ENCODE measurements at places on chromosomes 12 and 14.

DNA sequence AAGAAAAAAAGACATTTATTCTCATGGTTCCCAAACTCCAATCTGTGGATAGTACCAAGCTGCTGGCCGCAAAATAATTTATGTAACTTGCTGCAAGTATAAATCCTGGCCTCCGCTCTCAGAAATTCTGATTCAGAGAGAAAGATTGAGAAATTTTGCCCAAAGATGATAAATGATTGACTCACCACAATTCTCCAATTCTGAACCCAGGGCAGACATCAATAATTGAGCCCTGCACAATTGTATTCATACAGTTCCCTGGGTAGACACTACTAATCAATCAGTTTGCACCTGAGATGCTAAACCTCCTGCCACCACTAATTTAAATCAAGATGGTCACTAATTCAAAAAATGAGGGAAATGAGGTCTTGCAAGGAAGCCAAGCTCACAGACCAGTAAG is 38.2 kb downstream of the TRPV4 start:
- no peak for DNase-seq

DNA sequence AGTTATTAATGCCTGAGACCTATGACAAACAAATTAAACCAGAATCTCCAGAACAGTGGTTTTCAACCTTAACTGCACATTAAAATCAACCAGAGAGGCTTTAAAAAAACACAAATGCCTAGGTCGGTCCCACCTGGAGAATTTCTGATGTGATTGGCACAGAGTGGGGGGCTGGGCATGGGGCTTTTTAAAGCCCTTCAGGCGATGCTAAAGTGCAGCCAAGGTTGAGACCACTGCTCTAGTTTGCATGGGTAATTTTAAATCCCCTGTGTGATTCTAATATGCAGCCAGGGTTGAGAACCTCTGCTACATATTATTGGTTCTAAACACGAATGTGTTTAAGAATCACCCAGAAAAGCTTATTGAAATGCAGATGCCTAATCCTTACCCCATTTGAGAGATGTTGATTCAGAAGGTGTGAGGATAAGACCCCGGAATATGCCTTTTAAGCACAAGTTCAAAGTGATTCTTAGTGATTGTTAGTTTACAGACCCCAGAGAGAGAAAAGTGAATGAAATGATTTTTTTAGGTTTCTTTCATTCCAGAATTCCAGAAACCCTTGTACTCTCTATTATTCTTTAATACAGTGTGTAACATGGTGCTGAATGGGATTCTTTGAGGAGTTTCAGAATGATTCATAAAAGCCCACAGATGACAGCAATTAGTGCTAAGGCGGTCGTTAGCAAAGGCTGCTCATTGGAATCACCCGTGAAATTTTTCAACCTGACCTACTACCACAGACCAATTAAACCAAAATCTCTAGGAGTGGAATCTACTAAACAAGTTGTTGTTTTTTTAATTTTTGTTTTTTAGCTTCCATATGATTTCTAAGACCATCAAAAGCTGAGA is 44.9 kb downstream of the LIN7A start:
- no peak for DNase-seq

DNA sequence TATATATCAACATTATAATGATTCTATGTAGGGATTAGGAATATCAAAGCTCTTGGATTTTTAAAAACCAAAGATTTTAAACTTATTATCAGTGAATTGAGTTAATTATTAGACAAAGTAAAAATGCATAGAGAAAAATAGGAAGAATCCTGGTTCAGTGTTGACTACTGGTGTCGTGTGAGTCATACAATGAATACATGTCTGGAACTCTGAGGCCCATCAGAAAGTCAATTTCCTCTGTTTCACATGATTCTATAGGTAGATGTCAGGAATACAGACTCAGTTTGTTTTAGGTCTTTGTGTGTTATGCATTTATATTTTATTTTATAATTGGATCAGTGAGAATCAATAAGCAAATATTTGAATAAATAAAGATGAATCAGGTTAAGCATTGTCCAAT is 84.5 kb upstream of the RTL1 start:
- DNase-seq, result no peak

GRCh38 chr14:30496852-30497251 is 62.1 kb upstream of the G2E3 start:
- DNase-seq, result no peak

- no peak for DNase-seq
Measured at GRCh38 chr12:98217257-98217656, 298.1 kb upstream of the TMPO start.

- DNase-seq, result no peak
Measured at GRCh38 chr14:37403626-37404025, 191.4 kb downstream of the FOXA1 start.

DNA sequence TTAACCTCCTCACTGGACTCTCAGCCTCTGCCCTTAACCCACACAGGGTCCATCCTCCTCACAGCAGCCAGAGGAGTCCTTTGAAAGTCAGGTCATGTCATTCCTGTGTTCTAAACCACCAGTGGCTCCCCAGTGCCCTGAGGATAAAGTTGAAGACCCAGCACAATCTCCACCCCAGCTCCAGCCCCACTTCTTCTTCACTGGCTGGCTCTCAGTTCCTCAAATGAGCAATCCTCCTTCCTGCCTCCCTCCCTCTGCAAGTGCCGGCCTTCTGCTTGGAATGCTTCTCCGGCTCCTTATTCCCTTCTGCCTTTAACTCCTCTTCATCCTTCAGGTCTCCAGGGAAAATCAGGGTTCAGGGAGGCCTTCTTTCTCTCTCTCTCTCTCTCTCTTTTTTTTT is 32.0 kb upstream of the SPPL3 start:
- no peak for DNase-seq

DNA sequence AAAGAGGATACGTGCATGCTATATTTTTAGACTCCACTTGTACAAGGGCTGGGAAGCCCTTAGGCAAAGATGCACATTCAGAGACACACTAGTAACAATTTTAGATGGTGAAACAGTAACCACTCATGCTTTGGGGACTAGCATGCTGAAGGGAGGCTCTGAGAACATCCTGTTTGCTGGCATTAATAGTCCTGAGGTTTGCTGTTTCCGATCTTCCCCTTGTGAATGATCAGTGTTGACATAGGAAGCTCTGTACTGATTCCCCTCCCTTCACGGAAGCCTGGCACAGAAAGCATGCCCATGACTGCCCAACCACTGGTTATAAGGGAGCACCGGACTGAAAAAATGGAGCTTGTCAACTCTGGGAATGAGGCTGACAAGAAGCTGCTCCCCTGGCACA is 164.6 kb downstream of the GCH1 start:
- DNase-seq, result no peak

DNA sequence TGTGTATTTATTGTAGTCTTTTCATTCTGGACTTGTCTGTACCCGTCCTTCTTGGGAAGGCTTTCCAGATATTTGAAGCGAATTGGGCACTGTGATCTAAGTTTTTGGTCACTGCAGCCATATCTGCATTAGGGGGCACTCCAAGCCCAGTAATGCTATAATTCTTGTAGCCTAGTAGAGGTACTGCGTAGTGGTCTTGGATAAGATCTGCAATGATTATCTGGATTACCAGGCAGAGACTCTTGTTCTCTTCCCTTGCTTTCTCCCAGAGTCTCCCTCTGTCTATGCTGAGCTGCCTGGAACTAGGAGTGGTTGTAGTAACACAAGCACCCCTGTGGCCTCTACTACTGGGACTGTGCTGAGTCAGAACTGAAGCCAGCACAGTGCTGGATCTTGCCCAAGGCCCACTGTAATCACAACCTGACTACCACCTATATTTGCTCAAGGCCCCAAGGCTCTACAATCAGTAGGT is 30.0 kb downstream of the SLC38A2 start:
- DNase-seq, result no peak

GRCh38 chr14:65332141-65332871 is 80.2 kb upstream of the FUT8 start:
- DNase-seq, result no peak

DNA sequence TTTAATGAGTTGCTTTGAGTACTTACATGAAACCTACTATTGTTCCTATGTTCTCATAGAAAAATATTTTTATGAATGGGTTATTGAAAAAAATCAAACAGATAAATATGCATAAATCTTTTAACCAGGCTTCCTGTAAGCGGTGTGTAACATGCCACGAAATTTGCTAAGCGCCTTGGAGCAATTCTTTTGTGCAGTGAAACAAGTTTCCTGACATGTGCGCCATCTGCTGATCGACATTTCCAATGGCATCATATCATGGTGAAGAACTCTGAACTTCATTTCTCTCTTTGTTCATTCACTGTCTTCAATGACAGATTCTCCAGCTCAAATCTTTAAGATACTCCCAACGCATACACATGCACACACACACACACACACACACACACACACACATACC is 145.6 kb upstream of the NAV3 start:
- peak; percentile 50 for DNase-seq

- DNase-seq, result no peak
Measured at GRCh38 chr12:7387289-7387688, 56.7 kb downstream of the CD163L1 start.

GRCh38 chr12:58359084-58359483 is 417.7 kb downstream of the ATP23 start:
- DNase-seq, result no peak

GRCh38 chr14:64201921-64202545 is 92.1 kb downstream of the ESR2 start:
- no peak for DNase-seq

- no peak for DNase-seq
Measured at GRCh38 chr12:121159467-121160307, 27.0 kb downstream of the P2RX7 start.

GRCh38 chr12:107404981-107405380 is 280.6 kb upstream of the PWP1 start:
- no peak for DNase-seq

DNA sequence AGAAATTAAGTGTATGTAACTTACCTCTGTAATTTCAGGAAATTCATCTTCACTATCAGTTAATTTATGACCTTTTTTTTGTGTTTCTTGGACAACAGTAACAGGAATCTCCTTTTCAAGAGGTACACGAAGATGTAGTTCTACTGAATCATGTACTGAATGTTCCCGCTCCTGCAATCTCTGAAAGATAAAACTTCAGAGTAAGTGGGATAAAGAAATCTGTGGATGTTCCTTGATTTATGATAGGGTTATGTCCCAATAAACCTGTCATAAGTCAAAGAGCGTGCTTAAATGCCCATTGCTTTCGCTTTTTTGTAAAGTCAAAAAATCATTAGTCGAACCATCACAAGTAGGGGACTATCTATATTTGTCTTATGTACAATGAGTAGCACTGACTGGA is 40.8 kb downstream of the SENP1 start:
- DNase-seq, result no peak

DNA sequence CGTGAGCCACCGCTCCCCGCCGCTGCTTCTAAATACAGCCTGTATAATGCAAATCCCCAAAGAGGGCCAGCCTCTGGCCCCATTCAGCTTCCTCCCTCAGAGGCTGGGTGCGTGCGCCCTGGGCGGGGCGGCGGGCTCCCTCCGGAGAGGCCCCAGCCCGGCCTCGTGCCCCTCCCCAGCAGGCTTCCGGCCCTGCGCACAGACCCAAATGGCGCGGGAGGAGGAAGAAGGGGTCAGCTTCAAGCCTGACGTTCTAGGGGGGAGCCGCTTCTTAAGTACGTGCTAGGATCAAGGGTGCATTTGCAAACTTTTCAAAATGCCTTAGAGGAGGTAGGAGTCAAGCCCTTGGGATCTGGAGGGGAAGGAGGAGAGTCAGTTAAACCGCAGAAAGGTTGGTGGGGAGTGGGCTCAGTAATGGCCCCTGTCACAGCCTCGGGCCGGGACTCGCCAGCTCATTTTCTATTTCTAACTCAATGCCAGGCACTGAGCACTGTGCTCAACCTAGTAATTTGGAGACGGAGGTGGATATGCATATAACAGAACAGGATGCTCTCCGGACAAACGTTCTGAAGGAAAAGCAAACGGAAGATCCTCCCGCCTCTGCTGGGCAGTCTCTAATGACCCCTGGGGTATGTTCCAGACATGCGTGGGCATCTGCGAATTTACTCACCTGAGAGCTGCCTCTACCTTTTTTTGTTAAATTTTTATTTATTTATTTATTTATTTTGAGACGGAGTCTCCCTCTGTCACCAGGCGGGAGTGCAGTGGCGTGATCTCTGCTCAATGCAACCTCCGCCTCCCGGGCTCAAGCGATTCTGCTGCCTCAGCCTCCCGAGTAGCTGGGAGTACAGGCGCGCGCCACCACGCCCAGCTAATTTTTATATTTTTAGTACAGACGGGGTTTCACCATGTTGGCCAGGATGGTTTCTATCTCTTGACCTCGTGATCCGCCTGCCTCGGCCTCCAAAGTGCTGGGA is 32.3 kb downstream of the NINJ2 start:
- no peak for DNase-seq

DNA sequence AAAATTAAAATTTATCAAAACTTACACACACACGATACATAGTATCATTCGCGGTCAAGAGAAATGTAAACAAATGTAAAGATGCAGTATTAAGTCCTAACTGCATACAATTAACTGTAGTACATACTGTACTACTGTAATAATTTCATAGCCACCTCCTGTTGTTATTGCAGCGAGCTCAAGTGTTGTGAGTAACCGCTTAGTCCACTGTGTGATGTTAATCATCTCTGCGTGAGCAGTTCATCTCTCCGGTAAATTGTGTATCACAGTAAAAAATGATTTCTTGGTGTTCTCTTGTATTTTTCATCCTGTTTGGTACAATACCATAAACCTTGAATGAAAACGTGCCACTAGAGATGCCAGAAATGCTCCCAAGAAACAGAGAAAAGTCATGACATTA is 6.5 kb downstream of the EPS8 start:
- no peak for DNase-seq

- DNase-seq, result no peak
Measured at GRCh38 chr12:113808095-113808951, 157.8 kb downstream of the RBM19 start.

- DNase-seq, result no peak
Measured at GRCh38 chr14:63542231-63542999, 762 bp downstream of the PPP2R5E start.

DNA sequence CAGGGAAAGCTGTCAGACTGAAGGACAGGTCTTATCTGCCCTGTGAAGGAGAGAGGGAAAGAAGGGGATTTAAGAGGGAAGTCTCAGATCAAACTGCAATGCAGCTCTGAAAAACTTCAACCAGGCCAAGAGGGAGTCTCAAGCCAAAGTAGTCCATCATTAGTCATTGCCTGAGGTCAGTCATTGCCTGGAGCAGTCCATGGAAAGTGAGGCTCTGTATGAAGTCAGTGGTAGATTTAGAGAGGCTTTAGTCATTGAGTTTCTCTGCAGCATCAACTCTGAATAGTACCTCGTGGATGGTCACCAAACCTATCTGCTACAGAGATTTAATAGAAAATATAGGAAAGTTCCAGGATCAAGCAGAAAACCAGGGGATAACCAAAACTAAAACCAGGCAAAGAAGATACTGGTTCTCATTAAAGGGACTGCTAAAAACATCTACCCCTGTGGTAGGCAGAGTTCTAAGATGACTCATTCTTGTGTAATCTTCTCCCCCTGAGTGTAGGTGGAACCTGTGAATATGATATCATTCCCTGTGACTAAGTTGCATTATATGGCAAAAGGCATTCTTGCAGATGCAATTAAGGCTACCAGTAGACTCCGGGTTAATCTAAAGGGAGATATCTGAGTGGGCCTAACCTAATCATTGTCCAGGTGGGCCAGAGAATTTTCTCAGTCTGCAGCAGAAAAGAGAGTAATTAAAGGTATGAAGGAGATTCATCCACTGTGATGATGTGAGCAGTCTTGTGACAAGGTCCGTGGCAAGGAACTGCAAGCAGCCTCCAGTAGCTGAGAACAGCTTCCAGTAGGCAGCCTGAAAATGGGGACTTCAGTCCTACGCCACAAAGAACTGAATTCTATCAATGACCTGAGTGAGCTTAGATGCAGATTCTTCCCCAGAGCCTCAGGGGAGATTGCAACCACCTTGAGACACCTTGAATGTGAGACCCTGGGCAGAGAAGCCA is 123.1 kb downstream of the GALC start:
- no peak for DNase-seq

GRCh38 chr12:26106347-26106746 is 18.5 kb downstream of the BHLHE41 start:
- DNase-seq, result no peak

Data from Panc1 (cell line).